NCI-H1694 treated with DMSO at 0.1 percent for 48 hours (cell line): ENCODE measurements at places on chromosomes 3 and 15.

GRCh38 chr3:179074656-179075055, 3.0 kb upstream of the ZMAT3 start:
- DNase-seq = no peak

- DNase-seq = no peak
Observed at GRCh38 chr3:188775412-188775811, 396.4 kb upstream of the TPRG1 start.

- DNase-seq = no peak
Observed at GRCh38 chr3:36744763-36745162, 19.6 kb downstream of the DCLK3 start.

DNA sequence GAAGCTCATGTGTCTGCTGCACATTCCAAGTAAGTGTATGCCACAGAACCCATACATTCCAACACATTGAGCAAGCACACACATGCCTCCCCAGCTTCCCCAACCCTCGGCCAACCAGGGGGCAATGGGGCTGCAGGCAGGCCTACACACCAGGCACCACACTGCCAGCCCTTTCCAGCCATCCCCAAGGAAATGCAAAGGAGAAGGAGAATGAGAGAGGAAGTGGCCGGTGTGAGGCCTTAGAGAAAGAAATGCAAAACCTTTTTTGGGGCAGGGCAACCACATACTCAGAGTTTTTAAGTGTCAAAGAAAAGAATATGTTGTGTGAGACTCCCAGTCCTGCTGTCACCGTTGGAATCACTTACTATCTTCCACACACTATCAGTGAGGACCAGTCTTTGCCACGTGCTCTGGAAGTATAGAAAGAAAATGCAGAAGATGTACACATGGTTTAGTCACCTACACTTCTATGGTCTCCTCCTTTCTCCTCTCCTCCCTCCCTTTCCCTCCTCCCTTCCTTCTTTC, 11.1 kb downstream of the IGF2BP2 start:
- no peak for DNase-seq

- no peak for DNase-seq
Observed at GRCh38 chr3:124118397-124118796, 126.5 kb upstream of the ROPN1 start.

- DNase-seq = no peak
Observed at GRCh38 chr15:93167291-93167690, 78.3 kb upstream of the RGMA start.

DNA sequence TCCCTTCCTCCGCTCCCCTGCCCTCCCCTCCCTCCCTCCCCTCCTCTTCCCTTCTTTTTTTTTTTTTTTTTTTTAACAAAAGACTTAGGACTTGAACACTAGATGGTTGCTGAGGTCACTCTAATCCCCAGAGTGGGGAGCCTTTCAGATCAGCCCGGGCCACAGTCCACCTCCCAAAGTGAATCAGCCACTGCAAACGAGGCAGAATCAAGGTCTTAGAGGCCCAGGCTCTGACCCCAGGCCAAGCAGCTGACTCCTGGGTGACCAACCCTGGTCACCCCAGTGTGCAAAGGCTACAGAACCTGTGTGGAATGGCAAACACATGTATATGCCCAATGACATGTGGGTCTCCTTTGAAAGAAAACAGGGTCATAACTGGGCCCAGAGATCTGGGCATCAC, 18.3 kb upstream of the EHD4 start:
- no peak for DNase-seq

- peak; percentile 6 for DNase-seq
Observed at GRCh38 chr3:29065211-29065785, 215.6 kb upstream of the RBMS3 start.
